CD4-positive, alpha-beta T cell treated with Interleukin-15 for 4 hours (primary cell): ENCODE measurements at places on chromosomes 13 and 19.

DNA sequence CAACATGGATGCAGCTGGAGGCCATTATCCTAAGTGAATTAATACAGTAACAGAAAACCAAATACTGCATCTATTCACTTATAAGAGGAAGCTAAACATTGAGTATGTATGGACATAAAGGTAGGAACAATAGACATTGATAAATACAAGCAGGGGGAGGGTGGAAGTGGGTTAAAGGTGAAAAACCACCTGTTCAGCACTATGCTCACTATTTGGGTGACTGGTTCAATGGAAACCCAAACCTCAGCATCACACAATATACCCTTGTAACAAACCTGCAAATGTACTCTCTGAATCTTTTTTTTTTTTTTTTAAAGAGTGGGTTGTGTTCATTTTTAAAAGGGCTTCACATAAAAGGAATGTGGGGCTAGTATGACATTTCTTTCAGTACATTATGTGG, 26.9 kb upstream of the CPB2 start:
- DNase-seq, result no peak

DNA sequence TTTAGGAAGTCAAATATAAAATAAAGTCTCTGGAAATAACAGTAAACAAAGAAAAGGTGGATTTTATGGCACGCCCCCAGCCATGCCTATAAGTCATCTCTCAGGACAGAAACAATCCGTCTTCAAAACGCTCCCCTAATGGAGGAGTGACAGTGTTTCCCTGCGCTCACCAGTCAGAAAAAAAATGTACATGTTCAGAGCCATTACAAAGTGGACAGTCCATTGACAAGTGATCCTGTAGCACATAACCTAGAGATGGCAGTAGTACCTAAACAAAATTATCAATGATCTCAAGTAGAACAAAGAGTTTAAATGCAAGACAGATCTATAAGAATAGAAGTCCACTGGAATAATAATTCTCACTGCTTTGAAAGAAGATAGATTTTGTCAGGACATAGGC, 891.7 kb upstream of the MIR17HG start:
- no peak for DNase-seq

GRCh38 chr13:96629331-96629730, 364.9 kb downstream of the OXGR1 start:
- no peak for DNase-seq

DNA sequence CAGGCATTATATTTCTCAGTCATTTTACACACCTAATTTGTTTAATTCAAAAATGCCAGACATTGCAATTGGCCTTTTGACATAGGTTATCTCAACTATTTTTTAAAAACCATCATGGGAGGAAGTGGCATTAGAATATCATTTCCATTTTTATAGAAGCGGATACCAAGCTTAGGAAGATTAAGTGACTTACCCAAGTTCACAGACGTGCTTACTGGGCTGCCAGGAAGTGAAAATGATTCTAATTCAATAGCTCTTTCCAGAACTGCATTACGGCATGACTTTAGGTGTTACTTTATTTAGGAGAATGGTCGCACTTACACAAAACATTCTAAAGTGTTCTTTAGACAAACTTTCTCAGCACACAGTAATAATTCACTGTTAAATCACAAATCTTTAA, 231.9 kb downstream of the KLF12 start:
- no peak for DNase-seq

- DNase-seq, result peak; percentile 21
These were observed 7.1 kb upstream of the PDE4C start for GRCh38 chr19:18233224-18233825.

- DNase-seq, result no peak
These were observed 23.8 kb upstream of the KLF12 start for GRCh38 chr13:74158028-74158427.

DNA sequence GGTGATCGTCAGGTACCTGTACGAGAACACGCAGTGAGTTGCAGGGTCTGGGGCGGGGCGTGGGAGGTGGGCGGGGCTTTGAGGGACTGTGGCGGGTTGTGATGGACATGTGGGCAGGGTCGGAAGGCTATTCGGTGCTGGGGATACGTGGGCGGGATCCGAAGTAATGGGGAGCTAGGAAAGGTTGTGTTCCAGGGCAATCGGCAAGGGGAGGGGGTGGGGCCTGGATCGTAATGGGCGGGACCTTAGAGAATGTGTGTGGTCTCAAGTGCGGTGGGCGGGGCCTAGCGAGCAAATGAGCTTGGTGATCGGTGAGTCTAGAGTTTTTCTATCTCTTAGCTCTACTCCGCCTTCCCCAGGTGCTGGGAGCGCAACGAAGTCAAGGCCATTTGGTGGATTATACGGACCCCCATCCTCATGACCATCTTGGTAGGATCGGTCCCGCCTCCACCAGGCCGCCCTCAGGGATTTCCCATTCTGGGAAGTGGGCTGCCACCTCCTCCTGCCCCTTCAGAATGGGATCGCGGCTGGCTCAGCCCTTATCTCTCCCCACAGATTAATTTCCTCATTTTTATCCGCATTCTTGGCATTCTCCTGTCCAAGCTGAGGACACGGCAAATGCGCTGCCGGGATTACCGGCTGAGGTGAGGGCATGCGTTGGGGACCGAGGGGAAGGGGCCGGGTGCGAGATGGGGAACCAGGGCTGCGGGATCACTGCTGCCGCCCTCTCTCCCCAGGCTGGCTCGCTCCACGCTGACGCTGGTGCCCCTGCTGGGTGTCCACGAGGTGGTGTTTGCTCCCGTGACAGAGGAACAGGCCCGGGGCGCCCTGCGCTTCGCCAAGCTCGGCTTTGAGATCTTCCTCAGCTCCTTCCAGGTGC, 9.6 kb downstream of the GIPR start:
- peak; percentile 79 for DNase-seq

DNA sequence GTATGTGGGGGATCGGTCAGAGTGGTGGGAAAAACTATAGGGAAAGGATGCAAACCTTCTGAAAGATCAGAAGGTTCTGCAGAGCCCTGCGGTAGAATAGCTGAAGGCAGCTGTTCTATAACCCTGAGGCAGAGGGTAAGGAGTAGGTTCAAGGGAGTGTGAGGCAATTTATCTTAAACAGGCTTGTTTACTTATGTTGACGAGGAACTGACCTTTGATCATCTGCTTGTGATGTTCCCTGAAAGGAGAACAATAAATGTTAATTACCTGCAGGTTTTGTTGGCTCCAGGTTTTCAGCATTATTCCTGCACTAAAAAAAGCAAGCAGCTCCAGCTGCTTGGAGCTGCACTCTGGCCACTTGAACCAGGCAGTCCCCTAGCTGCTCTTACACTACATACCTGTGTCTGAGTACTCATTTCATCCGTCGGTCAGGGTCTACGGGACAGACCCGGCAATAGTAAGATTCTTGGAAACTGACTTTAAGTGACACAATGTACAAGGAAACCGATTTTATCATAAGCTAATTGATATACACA, 202.1 kb downstream of the TBC1D4 start:
- DNase-seq, result no peak

- no peak for DNase-seq
These were observed 322 bp downstream of the ZNF558 start for GRCh38 chr19:8831832-8832131.
